ENCODE measurements at places on chromosomes 1 and 21.

GRCh38 chr1:196808529-196809235, 10.8 kb upstream of the CFHR1 start:
- no peak for DNase-seq

- no peak for DNase-seq
Observed at GRCh38 chr1:47205918-47206317, 16.1 kb upstream of the PDZK1IP1 start.

- DNase-seq, result no peak
Observed at GRCh38 chr1:119868176-119868575, 28.1 kb downstream of the ADAM30 start.

DNA sequence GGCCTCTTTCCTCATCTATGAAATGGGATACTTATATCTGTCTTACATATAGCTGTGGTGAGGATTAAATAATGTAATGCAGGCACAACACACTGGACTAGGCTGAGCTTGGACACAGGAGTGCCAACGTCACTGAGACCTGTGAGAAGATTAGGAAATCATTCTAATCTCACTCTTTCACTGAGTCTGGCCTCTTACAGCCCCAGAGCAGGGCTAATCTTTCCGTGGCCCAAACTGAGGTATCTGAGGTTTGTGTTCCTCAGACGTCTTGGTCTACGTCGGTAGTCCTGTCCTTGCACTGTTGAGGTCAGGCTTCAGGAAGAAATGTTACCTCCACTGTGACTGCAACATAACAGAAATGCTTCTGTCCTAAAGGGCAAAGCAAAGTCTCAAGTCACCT, 22.6 kb upstream of the A3GALT2 start:
- DNase-seq, result no peak

GRCh38 chr21:45835301-45836267, 146.0 kb upstream of the COL6A1 start:
- no peak for DNase-seq

DNA sequence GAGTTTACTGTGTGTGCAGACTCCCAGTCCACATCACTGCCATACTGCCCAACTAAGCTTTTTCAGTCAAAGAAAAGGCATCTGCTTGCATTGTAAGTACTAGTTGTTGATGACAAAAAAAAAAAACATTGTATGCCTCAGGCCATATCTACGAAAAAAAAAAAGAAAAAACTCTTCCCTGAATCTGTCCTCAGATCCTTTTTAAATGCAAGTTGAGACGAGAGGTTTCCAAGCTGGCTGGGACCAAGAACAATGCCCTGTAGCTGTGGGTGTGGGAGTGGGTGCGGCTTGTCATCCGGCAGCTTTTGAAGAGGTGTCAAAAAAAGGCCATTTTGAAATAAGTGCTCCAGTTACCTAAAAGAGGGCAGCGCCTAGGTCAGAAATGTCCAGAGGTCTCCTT, 29.2 kb upstream of the HHAT start:
- DNase-seq, result no peak

DNA sequence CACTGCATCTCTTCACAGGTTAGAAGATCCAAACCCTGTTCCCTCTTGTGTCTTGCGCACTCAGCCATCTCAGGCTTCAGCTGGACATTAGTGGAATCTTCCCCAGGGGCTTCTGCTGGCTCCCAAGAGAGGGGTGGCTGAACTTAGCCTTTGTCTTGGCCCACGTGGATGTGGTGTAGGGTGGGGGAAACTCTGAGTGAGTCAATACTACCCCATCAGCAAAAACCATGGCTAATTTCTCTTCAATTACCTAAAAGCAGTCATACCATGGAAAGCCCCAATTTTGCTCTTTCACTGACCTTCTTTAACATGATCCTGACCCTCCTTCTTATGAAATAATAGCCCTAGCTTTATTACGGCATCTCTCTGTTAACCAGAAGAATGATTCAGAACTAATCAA, 72.5 kb upstream of the RAB3GAP2 start:
- no peak for DNase-seq

DNA sequence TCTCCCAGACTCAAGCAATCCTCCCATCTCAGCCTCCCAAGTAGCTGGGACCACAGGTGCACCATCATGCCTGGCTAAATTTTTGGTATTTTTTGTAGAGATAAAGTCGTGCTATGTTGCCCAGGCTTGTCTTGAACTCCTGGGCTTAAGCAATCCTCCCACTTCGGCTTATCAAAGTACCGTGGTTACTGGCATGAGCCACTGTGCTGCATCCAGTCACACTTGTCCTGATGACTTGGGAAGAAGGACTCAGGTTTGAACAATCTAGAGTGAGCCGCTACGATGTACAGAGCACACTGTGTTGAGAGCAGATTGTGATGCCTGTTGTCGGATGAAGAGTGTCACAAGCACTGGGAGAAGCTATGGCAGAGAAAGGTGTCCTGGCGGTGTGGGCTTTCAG, 27.2 kb downstream of the RNF187 start:
- no peak for DNase-seq

- no peak for DNase-seq
Observed at GRCh38 chr1:6121021-6121421, 59.1 kb downstream of the CHD5 start.

- no peak for DNase-seq
Observed at GRCh38 chr1:169896013-169896412, 2.3 kb upstream of the SCYL3 start.

- DNase-seq, result no peak
Observed at GRCh38 chr1:109757936-109758786, 5.6 kb downstream of the EPS8L3 start.

- no peak for DNase-seq
Observed at GRCh38 chr1:47191940-47192457, 2.2 kb upstream of the PDZK1IP1 start.

GRCh38 chr1:94255476-94255875, 18.1 kb upstream of the ARHGAP29 start:
- DNase-seq, result no peak

DNA sequence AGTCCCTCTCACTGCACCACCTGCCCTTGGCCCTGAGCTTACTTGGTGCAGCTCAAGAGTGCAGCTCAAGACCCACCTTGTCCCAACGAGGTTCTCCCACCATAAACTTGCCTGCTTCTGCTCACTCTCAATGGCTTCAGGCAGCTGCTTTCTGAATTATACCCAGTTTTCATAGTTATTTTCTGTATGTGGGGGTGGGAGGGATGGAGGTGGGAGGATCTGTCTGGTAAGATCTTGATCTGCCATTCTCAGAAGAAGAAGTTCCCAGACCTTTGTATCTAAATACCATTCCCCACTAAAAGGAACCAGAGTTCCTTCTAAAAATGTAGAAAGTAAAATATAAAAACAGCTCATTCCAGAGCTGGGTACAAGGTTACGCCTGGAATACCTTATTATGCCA, 111.5 kb downstream of the SIM2 start:
- no peak for DNase-seq

- peak; percentile 54 for DNase-seq
Observed at GRCh38 chr1:37477198-37477931, 3.0 kb downstream of the ZC3H12A start.

DNA sequence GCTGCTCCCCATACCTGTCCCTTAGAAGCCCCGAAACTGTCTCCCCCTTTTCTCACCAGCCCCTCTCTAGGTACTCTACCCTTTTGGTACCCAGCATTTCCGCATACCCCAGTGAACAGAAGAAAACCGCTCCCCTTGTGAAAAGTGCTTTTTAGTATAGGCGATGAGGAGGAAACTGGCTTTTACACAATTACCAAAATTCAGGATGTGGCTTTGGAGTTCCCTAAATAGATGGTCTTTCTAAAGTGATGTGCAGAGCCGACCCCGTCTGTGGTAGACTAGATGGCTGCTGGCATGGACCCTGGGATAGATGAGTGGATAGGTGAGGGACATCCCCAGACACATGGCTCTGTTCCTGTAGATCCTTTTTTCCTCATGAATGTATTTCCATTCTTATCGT, 2.6 kb upstream of the PER3 start:
- no peak for DNase-seq

- DNase-seq, result no peak
Observed at GRCh38 chr1:171019971-171020370, 70.7 kb upstream of the FMO3 start.
